ENCODE measurements at places on chromosomes 5 and 9.

- peak; percentile 55 for DNase-seq
These were observed 632 bp downstream of the UBAP1 start for GRCh38 chr9:34179213-34180136.

DNA sequence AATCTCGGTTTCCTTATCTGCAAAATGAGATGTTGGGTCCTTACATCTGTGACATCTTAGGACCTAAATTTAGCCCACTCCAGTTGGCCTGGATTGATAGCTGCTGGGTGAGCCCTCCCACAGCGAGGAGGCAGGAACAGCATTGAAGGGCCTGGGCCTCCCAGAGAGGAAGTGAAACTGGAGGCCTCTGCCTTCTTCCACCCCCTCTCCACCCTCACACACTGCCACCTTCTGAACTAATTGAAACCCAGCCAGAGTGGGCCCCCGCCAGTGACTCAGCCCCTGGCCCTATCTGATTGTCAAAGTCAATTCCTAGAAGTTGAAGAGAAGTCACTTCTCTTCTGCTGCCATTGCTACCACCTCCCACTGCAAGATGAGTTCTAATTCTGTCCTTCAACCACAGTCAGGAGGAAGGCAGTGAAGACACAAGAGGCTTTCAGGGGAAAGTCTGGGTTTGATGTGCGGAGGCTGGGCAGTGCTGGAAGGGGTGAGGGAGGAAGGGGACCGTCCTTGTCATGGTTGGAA lies 55.2 kb upstream of the NEK6 start:
- peak; percentile 94 for DNase-seq

DNA sequence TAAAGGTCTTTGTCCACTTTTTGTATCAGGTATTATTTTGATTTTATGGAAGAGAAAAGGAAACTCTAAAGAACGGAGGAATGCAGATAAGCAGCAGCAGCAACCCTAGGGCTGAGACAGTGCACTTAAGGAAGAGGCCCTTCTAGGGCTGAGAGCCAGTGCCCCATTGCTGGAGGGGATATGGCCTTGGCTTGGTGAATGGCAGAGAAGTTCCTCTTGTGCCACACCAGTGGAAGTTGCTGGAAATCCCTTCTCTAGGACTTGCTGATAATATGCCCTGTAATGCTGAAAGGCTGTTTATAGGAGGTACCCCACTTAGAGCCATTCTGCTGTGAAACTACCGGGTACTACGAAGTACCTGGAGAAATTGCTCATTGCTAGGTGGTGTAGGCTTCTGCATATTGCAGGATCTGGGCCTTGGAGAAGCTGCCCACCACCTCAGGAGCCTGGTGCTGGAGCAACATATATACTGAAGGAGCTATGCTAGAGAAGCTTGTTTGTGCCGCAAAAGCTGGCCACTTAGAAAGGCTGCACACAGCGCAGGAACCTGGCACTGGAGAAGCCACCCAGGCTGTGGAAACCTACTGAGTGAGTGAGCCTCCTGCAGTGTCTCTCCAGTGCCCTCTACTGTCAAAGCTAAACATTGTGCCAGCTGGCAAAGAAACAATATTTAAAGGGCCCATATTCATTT lies 9.6 kb upstream of the UBTD2 start:
- DNase-seq, result peak; percentile 89

GRCh38 chr9:93988056-93988455 lies 32.9 kb upstream of the BARX1 start:
- DNase-seq, result no peak

DNA sequence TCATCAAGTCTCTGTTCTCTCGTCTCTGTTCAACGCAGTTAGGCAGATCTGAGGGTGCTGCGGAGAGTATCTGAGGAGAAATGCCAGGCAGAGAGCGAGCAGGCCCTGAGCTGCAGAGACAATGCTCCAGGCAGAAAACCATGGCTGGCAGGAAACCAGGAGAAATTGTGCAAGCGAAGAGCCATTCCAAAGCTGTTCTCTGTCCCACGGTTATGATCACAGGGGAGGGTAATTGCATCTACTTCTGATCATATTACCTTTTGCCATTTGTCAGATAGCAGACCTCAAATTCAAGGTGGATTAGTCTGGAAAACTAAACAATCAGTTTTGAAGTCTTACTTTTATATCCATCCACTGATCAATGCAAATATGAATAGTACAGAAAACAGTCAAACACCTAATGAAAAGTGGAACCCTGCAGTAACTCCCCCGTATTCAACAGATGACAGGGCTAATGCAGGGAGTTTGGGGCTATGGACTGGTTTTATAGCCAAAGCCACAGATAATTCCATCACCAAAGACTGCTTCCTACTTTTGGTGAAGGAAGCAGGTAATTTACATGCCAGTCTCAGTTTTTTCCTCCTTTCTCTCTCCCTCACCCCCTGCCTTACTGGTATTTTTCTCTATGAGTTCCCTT lies 228.0 kb downstream of the DCP2 start:
- no peak for DNase-seq

DNA sequence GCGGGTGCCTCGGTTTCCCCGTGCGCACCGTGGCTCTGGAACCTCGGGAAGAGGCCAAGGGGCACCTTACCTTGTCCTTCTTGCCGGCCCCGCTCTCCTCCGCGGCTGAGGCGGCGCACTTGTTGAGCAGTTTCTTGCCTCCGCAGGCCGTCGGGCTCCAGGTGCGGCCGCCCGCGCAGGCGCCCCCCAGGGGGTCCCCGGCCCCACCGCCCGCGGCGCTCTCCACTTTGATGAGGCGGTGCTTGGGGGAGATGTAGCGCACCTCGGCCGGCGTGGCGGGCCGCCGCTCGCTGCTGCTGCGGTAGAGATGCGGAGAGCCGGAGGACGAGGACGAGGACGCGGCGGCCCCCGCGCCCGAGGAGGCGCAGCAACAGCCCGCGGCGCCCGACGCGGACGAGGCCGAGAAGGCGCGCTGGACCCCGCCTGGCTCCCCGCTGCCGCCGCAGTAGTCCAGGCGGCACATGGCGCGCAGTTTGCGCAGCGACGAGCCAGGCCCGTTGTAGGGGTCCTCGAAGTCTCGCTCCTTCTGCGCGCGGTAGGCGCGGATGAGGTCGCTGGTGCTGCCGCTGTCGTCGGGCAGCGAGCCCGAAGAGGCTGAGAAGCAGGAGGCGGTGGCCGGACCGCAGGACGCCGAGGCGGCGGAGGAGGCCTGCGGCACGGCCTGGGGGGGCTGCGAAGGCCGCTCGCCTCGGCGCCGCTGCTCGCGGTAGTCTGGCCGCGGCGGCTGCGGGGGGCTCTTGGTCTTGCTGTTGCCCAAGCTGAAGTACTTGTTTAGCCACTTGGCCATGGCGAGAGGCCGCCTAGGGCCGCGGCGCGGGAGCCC lies 957 bp downstream of the SHB start:
- DNase-seq, result peak; percentile 32
